ENCODE measurements at places on chromosomes 5 and 9.

DNA sequence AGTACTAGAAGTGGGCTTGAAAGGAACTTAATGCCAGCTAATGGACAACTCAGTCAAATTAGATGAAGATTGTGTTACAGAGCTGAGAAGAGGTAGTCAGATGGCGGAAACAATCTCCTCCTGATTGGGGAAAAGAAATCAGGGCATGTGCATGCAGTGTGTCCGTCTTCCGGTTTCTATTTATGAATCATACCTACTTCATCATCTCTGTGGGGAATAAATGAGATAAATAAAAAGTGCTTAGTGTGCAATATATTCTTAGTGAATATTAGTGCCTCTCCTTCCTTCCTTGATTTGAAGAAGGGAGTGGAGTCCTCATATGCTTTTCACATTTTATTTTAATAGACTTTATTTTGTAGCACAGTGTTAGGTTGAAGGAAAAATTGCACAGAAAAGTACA lies 108.7 kb upstream of the NFIL3 start:
- no peak for DNase-seq

- no peak for DNase-seq
These were observed 5.0 kb downstream of the LMX1B start for GRCh38 chr9:126618585-126619360.

- DNase-seq: no peak
These were observed 53.2 kb downstream of the FNBP1 start for GRCh38 chr9:129989740-129990139.

- no peak for DNase-seq
These were observed 184.7 kb upstream of the TRPM3 start for GRCh38 chr9:71306134-71306533.

- no peak for DNase-seq
These were observed 205.3 kb downstream of the SLCO4C1 start for GRCh38 chr5:102090770-102091169.

DNA sequence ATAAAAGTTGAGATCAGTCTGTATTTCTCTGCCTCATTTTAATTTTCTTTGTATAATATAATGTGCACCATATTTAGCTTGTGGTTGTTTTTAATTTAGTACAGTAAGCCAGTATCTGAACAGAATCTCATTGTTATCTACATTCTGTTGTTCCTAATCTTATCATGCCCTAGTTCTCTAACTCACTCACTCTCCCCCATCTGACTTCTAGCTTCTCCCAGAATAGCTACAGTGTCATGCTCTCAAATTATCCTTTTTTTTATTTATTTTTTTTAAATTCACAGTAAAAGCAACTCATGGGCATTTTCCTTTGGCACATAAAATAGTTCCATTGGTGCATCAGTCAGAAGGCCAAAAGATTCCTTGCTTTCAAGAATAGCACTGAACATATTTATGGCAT lies 156.6 kb downstream of the TRPM3 start:
- no peak for DNase-seq

DNA sequence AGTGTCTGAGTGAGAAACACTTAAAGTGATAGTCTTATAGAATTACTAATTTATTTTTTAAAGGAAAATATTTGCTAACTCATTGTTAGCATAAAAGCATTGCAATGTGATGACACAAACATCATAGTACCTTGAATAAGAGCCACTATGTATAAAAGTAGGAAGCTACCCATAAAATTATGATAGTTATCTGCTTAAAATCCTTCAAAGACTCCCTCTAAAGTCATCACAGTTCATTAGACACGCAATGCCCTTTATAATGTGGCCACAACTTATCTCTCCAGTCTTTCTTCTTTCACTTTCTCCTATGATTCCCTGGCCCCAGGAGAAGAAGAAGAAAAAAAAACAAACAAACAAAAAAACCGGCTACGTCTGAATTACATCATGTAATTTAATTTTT lies 1144.0 kb upstream of the NUDT12 start:
- no peak for DNase-seq

- no peak for DNase-seq
These were observed 148.8 kb upstream of the ADAMTSL1 start for GRCh38 chr9:18324928-18325745.

GRCh38 chr9:23324511-23324910 lies 501.5 kb downstream of the ELAVL2 start:
- no peak for DNase-seq

- peak; percentile 26 for DNase-seq
These were observed 1.1 kb downstream of the RALGDS start for GRCh38 chr9:133119846-133120500.

- no peak for DNase-seq
These were observed 26.2 kb upstream of the BICD2 start for GRCh38 chr9:92790542-92791527.

GRCh38 chr9:88379352-88379751 lies 8.9 kb upstream of the SPIN1 start:
- no peak for DNase-seq

DNA sequence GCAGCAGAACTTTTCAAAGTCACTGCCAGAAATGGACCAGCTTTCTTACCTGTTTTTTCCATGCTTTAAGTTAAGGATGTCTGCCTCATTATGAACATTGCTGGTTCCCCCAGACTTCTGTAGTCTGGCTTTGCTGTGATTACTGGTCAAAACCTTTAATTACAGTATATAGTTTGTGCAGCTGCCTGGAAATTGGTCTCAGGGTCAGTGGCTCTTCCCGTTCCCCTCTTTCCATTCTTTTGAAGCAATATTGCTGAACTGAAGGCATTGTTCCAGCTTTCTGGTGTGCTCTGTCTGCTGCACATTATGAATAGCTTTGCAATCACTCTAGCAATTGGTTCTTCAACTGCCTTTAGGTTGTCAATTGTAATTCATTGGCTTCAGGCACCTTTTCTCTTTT lies 206.5 kb downstream of the ARL15 start:
- DNase-seq: no peak

GRCh38 chr9:105204416-105204815 lies 40.0 kb upstream of the SLC44A1 start:
- DNase-seq: no peak

- DNase-seq: no peak
These were observed 2.4 kb downstream of the PAIP1 start for GRCh38 chr5:43554497-43554896.

- no peak for DNase-seq
These were observed 118.1 kb downstream of the ADAMTS2 start for GRCh38 chr5:179227229-179227579.

- DNase-seq: no peak
These were observed 30.4 kb upstream of the TRIM14 start for GRCh38 chr9:98149422-98149821.

DNA sequence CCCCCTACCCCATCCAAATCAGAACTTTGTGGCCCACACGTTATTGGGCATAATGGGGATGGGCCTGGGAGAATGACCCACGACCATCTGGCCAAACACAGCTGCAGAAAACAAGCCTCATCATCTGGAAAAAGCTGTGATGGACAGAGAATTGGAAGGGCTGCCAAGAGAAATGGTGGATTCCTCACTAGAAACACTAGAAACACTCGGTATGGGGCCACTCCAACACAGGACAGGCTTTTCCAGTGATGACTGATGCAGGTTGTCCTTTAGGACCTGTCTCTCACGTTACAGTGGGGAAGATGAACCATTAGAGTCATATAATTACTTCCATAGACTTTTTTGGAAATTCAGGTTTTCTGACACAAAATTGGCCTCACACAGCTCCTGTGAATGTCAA lies 172.4 kb upstream of the TARS1 start:
- no peak for DNase-seq

DNA sequence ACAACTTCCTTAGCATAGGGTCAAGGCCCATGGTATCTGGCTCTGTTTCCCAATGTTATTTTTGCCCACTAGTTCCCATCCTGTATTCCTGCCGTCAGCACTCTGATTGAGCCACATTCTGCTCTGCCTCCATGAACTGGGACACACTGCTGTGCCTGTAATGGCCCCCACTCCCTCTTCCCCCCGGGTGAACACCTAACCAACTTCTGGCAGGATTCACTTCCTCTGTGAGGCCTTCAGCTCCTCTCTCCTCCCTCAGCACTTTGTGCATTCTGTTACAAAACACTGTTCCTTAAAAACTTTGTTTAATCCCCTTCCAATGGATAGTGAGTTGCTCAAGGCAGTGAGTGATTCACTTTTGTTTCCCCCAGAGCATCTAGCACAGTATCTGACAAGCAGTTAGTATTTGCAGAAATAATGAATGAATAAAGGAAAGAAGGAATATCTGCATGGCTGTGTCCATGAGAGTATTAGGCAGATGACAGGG lies 183.6 kb downstream of the EFNA5 start:
- no peak for DNase-seq

GRCh38 chr9:19104515-19105282 lies 2.0 kb upstream of the HAUS6 start:
- no peak for DNase-seq

GRCh38 chr9:77495834-77496671 lies 152.1 kb downstream of the GNA14 start:
- peak; percentile 91 for DNase-seq

GRCh38 chr5:158084292-158084691 lies 225.3 kb upstream of the CLINT1 start:
- no peak for DNase-seq

GRCh38 chr5:72559866-72560766 lies 52.9 kb upstream of the ZNF366 start:
- no peak for DNase-seq

GRCh38 chr5:90014420-90014819 lies 395.1 kb downstream of the CETN3 start:
- no peak for DNase-seq

- no peak for DNase-seq
These were observed 27.8 kb upstream of the PTPDC1 start for GRCh38 chr9:94056442-94056974.

DNA sequence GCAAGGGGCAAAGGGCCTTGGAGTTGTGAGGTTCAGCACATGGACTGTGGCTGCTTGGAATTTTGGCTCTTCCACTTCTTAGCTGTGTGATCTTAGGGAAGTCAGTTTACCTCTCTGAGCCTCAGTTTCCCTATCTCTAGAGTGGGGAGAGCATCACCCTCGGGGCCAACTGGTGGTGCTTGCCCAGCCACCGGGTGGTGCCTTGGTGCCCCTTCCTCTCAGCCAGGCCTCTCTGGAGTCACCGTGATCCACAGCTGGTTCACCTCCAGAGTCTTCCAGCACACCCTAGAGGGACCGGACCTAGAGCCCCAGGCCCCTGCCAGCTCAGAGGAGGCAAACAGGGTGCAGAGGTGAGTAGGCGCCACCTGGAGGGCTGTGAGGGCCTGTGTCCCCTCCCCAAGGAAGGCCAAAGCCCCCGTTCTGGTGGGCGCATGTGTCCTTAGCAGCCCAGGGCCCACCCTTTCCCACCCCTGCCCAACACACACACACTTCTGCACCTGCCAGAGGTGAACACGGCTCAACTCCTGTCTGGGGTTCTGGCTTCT lies 7.7 kb downstream of the ADGRD2 start:
- DNase-seq: no peak

DNA sequence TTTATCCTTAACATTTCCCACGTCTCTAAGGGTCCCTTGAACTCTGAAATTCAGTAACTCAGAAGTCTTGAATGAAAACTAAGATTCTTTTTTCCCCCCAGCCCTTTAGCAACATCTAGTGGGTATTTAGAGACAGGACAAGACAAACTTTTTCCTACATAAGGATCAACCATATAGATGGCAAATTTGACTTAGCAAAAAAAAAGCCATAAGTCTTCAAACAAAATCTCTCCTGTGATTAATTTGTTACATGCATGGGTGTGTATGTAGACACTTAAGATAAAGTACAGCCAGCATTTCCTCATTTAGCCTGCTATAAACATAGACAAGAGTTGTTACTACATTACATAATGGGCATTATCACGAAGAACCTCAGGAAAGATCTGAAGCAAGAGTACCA lies 29.1 kb upstream of the ANKRD31 start:
- no peak for DNase-seq

GRCh38 chr5:175275097-175275496 lies 168.9 kb downstream of the DRD1 start:
- no peak for DNase-seq

GRCh38 chr5:33679791-33680190 lies 212.0 kb downstream of the ADAMTS12 start:
- no peak for DNase-seq

DNA sequence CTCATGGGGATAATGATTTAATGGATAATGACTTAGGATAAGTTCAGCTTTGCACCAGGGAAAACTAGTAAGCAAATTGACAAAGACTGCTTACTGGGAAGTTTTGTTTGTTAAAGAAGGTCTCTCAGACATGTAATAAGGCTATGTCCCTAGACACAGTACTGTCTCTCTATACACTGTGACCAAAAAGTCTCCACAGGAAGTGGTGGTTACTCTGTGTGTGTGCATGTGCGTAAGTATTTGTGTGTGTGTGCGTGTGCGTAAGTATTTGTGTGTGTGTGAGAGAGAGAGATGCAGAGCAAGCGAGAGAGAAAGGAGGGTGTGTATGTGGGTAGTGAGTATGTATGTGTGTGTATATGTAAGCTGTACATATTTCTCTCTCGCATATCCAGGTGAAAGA lies 229.6 kb downstream of the GLIS3 start:
- no peak for DNase-seq

DNA sequence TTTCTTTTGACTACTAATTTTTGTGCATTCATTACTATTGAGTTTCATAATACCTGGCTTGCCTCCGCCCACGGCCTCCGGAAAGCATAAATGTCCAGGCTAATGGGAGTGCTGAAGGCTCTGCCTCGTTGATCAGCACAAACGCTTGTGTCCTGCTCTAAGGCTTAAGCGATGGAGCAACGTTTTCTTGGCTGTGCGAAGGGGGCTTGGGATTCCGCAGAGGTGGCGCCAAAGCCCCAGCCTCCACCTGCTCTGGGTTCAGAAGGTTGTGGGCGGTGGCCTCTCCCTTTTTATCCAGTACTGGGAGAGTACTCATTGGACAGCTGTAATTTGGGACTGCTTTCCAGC lies 19.7 kb downstream of the ANXA2R start:
- DNase-seq: no peak

DNA sequence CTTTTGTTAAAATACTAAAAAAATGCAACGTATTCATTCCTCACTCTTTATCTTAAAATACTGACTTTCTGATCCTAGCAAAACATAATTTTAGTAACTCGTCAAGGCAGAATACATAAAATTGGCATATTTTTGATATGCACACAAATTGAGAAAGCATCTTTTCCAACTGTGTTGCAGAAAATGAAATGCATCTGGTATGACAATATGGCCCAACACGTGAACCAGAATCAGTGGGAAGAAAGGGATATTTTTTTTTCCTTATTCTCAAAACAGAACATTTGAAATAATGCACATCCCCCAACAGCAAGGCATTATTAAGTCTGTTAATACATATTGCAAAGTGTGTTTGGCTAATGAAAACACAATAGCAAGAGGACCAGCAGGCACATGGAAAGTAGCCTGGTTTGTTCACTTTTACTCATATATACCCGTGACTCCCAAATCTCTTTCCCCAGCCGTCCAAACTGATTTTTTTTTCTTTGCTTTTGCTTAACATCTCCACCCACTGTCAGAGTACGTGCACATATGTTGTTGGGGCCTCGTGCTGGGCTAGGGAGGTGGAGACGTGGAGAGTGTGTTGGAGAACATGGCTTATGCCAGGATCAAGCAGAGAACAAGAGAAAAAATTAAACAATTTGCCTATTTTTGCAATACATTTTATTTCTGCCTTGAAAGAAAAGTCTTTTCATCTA lies 4.3 kb downstream of the MCTP1 start:
- no peak for DNase-seq
